ENCODE measurements at places on chromosomes 6 and 20. TPM values are rescaled to one million over a fixed set of nuclear protein-coding genes. Genes with fewer than 3 reads are reported as not detected.

GRCh38 chr6:156111913-156112312 lies 656.3 kb upstream of the NOX3 start:
- no peak for DNase-seq
- H3K4me1 ChIP-seq: no peaks in the 10 kb centered on the region
- no peaks in the 10 kb centered on the region for H3K36me3 ChIP-seq
- no peaks in the 10 kb centered on the region for H3K27me3 ChIP-seq

DNA sequence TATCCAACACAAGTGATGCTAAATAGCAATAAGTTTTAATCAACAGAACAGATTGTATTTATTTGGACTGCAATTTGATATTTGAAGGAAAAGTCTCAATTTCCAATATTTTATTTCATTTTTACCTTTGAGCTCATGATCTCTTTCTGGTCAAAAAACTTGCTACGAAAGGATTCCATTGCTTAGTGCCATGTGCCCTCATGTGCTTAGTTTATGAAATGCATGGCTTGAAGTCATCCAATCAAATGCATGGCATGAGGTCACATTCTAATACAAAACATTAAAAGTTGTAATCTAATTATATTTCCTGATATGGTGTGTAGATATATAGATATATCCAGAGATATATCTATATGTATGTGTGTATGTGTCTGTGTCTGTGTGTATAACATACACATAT lies 321.2 kb upstream of the ADGRB3 start:
- H3K36me3 ChIP-seq: no peaks in the 10 kb centered on the region
- no peaks in the 10 kb centered on the region for H3K4me1 ChIP-seq
- no peaks in the 10 kb centered on the region for H3K27me3 ChIP-seq
- no peak overlapping the region for H3K4me3 ChIP-seq

GRCh38 chr6:17985934-17986655 lies 1.3 kb downstream of the KIF13A start:
- peak overlapping the region; percentile 59 for H3K4me3 ChIP-seq
- H3K27me3 ChIP-seq: no peaks in the 10 kb centered on the region
- no peak for DNase-seq
- no peak overlapping the region for H3K27ac ChIP-seq
- H3K36me3 ChIP-seq: no peaks in the 10 kb centered on the region

FAXC gene
- not detected for polyA plus RNA-seq

ECT2L gene
- polyA plus RNA-seq: 0.20 TPM

DNA sequence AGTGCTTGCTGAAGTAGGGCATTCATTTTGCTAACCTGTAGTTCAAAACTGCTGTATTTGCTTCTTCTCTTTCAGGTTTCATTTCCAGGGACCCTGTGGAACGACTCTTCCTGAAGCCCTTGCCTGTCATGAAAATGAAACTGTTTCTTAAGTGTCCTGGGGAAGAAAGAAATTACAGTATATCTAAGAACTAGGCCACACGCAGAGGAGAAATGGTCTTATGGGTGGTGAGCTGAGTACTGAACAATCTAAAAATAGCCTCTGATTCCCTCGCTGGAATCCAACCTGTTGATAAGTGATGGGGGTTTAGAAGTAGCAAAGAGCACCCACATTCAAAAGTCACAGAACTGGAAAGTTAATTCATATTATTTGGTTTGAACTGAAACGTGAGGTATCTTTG lies 3.4 kb upstream of the NOL7 start:
- peak overlapping the region; percentile 53 for H3K27ac ChIP-seq
- no peak for DNase-seq
- peaks cover 19% of the 10 kb centered on the region for H3K4me1 ChIP-seq
- H3K4me3 ChIP-seq: no peak overlapping the region
- no peaks in the 10 kb centered on the region for H3K27me3 ChIP-seq
